ENCODE measurements at places on chromosomes 7 and 10. TPM values are rescaled to one million over a fixed set of nuclear protein-coding genes. Genes with fewer than 3 reads are reported as not detected.

The ANKRD61 gene
- total RNA-seq: not detected

The SEC31B gene
- total RNA-seq: 3.5 TPM

The ZNF853 gene
- 1.7 TPM for total RNA-seq

The TSPAN33 gene
- total RNA-seq: 22.7 TPM

The NME8 gene
- total RNA-seq: not detected

The GIMAP5 gene
- total RNA-seq: 0.20 TPM

The RNF32 gene
- total RNA-seq: 1.3 TPM

The CDC14C gene
- 0.05 TPM for total RNA-seq

The MMS19 gene
- total RNA-seq: 67.9 TPM

The TACR2 gene
- 0.05 TPM for total RNA-seq

The CYP3A7 gene
- total RNA-seq: not detected

The NEBL gene
- total RNA-seq: 3.3 TPM

The MYO1G gene
- total RNA-seq: not detected
